Activated CD8-positive, alpha-beta memory T cell treated with anti-CD3 and anti-CD28 coated beads for 1 hour (primary cell): ENCODE measurements at places on chromosomes 3 and 15.

GRCh38 chr3:5072100-5072816 is 49.8 kb upstream of the ARL8B start:
- DNase-seq: no peak

DNA sequence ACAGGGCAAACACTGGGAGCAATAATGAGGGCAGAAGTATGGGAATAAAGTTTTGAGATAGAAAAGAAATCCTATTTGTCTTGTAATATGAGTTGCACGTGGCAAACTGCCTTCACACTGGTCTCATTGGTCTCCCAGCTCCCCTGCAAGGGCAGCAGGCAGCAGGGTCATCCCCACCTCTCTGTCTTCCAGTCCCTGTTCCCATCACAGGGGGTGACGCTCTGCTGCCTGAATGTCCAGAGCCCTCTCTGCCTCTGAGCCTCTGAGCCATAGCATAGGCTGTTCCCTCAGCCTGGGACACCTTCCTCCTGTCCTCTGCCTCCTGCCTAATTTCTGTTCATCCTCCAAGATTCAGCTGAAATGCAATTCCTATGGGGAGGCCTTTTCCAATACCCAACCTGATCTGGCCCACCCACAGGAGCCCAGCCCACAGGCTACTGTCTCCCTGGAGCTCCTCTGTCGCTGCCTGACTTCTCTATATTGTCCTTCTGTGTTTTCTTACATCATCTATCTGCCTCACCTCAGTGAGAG is 12.1 kb upstream of the SKOR1 start:
- DNase-seq: no peak

- DNase-seq: no peak
Measured at GRCh38 chr3:132360717-132361116, 43.5 kb downstream of the ACP3 start.

GRCh38 chr3:103210583-103210982 is 775.8 kb downstream of the ZPLD1 start:
- no peak for DNase-seq

DNA sequence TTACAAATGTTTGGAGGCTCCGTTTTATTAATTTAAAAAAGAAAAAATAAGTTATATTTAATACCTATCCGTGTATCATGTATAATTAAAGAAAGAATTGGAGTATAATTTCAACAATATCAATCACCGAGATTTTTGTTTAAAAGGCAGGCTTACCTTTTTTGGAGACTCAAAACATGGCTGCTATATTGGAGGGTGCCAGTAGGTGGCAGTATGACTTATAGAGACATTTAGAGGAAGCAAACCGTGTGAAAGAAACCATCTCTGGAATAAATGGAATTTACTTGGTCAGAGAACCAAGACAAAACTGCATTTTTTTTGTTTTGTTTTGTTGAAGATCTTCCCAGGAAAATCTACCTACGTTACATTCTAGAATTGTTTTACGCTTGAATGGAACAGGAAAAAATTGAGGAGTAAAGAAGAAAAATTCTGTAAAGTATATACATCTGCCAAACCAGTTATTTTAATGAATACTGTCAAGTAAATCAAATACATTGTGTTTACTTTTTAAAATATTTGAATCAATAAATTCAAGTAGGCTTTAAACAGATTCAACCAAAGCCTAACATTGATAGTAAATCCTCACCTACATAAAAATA is 802.6 kb upstream of the ALCAM start:
- DNase-seq: peak; percentile 12

- no peak for DNase-seq
Measured at GRCh38 chr3:161510510-161511260, 14.1 kb downstream of the OTOL1 start.

GRCh38 chr3:122184591-122184929 is 1.1 kb downstream of the CASR start:
- no peak for DNase-seq

GRCh38 chr3:26623419-26624208 is 1.0 kb downstream of the LRRC3B start:
- no peak for DNase-seq

GRCh38 chr3:14780927-14781507 is 37.7 kb upstream of the FGD5 start:
- DNase-seq: no peak

DNA sequence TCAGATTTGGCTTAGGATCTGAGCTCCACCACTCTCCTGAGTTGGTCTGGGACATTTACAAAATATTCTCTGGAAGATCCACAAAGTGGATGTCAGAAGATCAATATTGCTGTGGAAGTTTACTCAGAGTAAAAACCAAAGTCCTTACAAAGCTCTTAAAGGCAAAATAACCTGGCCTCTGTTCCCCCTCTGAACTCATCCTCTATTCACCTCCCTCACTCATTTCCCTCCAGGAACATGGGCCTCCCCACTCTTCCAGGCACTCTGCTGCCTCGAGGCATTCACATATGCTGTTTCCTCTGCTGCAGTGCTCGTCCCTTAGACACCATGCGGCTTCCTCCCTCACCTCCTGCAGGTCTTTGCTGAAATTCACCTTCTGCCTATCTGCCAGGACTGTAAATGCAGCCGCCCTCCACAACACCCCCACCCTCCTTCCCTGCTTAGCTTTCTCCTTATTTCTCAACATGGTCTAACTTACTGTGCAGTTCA is 19.1 kb upstream of the CCDC174 start:
- DNase-seq: no peak

GRCh38 chr15:69412701-69413100 is 1.4 kb upstream of the KIF23 start:
- DNase-seq: no peak

DNA sequence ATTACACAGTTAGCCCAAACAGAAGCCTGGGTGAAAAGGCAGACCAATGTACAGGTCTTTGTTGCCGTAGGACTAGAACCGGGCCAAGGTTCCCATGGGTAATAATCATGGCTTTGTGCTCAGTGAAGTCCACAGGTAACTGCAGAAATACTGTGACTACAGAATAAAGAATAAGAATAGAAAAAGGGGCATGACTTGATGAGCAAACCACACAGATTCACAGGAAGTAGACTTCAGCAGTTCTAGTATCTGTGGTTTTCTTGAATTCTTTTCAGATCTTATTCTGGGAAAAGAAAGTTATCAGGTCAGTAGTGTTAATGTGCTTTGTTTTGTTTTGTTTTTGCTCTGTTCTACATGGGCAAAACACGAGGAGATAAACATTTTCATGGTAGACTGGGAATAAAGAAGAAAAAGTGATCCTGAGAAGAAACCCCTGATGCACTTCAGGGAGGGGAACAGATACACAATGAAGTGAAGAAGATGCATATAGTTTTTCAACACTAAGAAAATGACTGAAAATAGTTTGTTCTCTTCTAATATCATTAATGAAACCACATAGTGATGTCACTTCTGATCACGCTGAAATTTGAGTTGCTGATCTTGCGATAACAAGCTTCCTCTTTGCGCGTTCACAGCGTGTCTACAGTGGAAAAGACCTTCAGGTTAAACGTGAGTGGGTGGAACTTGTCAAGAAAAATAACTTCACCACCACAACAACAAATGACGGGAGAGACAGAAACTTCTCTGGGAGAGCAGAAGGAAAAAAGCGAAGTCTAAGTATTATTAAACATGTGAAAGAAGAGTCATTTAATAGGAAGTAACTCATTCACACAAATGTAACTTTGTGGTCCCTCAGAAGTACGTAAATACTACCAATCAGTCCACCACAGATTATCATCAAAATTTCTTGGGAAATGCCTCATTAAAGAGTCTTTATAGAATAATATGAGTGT is 315.8 kb upstream of the SATB1 start:
- peak; percentile 20 for DNase-seq

DNA sequence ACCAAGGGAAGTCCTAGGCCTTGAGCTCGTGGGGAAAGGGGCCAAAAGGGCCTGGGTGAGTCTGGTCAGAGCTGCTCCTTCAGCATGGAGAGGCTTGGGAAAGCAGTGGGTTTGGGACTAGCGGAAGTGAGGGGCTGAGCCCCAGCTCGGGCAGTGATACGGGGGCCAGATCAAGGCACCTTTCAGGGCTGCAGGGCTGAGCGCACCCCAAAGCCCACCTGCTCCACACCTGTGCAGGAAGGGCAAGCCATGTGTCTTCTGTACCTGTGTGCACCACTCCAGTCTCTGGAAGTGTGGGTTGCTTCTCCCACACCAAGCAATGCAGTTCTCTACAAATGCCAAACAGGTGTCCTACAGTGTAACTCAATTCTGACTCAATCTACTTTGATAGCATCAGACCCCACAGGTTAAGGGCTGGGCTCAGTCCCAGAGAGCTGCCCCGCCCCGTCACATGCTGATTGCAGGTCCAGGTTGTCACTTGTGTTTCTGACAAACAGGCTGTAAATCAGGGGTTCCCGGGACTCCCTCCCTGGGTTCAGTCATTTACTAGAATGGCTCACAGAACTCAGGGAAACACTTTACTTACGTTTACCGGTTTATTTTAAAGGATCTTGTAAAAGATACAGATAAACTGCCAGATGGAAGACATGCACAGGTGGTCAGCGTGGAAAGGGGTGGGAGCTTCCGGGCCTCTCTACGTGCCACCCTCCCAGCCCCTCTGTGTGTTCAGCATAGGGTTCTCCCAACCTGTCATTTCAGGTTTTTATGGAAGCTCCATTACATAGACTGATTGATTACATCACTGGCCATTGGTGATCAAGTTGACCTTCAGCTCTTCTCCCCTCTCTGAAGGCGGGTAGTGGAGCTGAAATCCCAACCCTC is 28.8 kb upstream of the KLF13 start:
- DNase-seq: no peak

GRCh38 chr15:38053205-38053604 is 118.8 kb downstream of the TMCO5A start:
- DNase-seq: no peak

DNA sequence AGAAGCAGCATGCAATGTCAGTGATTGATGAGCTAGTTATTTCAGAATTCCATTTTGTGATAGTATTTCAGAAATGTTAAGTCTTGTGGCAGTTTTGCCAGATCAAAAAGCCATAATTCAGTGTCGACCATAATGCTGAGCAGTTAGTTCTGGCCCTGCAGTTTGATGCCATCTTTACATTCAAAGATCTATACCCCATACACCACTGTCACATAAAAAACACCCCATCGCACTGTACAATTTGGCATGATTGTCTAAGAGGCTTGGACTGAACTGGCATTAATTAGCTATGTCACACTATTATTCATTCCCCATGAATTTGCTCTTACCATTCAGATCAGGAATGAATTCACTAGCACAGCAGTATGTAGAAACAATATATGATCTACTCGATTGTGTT is 127.7 kb upstream of the EPHA3 start:
- no peak for DNase-seq

DNA sequence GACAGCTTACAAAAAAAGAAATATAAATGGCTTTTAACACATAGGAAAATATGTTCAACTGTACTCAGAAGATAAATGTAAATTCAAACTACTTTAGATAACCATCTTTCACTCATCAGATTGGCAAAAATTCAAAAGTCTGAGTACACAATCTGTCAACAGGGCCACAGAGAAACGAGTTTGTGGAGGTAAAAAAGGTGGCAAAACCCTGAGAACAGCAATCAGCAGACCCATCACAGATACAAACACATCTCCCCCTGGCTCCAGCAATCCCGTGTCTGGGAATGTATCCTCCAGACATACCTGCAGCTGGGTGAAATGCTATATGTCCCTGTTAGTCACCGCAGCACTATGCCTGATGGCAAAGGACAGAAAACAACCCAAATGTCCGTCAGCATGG is 149.5 kb downstream of the OSBPL10 start:
- no peak for DNase-seq

DNA sequence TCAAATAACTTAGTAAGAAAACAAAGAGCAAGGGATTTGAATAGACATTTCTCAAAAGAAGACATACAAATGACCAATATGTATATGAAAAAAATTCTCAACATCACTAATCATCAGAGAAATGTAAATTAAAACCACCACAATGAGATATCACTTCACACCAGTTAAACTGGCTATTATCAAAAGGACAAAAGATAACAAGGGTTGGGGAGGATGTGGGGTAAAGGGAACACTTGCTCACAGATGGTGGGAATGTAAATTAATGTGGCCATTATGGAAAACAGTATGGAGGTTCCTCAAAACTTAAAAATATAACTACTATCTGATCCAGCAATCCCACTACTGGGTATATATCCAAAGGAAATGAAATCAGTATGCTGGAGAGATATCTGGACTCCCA is 46.0 kb upstream of the RYK start:
- no peak for DNase-seq

DNA sequence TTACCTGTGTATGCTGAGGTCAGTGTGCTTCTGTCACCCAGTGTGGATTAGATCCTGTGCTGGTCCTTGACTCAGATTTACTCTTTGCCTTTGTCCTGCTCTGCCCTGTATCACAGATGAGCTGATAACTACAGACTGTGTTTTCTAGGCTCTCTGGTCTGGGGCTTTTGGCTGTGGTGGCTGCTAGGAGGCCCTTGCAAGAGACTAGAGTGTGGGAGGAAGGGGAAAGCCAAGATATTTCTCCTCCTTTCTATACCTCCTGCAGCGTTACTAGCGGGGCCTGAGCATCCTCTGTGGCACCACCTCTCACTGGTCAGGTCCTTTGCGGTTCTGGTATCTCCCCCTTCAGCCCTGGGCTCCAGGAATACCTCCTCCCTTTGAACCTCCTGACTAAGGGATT is 282.3 kb upstream of the TBC1D5 start:
- DNase-seq: no peak

DNA sequence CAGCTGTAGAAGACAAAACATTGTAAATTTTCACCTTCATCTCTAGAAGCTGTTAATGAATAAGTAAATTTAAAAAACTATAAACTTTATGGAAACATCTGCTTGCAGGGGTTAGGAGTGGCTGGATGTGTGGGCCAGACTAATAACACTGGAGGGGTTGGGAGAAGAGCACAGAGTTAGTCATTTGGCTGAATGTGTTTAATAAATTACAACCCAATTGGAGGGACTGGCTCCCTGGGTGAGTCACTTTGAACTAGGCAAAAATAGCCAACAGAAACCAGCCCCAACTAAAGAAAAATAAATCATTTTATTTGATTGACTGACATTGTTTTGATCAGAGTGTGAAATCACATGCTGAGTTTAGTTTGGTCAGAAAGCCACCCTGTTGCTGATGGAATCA is 21.8 kb downstream of the DGKG start:
- DNase-seq: no peak

GRCh38 chr3:45236964-45237363 is 10.9 kb upstream of the TMEM158 start:
- DNase-seq: no peak

- no peak for DNase-seq
Measured at GRCh38 chr3:197907196-197907595, 42.8 kb upstream of the RPL35A start.

DNA sequence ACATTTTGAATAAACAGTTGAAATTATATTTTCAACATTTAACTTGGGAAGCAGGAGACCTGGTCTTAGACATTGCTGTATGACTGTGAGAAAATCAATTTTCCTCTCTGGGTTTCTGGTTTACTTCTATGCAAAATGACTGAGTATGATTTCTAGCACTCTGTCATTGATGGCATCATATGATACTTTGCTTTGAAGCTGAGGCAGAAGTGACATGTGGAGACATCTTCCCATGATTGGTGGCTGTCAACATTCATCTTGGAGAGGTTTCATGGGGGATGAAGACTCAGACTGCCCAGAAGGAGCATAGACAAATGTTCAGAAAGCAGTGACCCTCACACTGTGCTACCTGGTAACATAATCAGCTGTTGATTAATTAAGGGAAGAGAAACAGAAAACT is 477.9 kb downstream of the PDCD6IP start:
- no peak for DNase-seq
